ENCODE measurements at places on chromosomes 13 and 19.

- DNase-seq: no peak
Measured at GRCh38 chr13:95298971-95299621, 2.2 kb downstream of the ABCC4 start.

GRCh38 chr13:76038920-76039716, 403.0 kb downstream of the LMO7 start:
- peak; percentile 28 for DNase-seq

DNA sequence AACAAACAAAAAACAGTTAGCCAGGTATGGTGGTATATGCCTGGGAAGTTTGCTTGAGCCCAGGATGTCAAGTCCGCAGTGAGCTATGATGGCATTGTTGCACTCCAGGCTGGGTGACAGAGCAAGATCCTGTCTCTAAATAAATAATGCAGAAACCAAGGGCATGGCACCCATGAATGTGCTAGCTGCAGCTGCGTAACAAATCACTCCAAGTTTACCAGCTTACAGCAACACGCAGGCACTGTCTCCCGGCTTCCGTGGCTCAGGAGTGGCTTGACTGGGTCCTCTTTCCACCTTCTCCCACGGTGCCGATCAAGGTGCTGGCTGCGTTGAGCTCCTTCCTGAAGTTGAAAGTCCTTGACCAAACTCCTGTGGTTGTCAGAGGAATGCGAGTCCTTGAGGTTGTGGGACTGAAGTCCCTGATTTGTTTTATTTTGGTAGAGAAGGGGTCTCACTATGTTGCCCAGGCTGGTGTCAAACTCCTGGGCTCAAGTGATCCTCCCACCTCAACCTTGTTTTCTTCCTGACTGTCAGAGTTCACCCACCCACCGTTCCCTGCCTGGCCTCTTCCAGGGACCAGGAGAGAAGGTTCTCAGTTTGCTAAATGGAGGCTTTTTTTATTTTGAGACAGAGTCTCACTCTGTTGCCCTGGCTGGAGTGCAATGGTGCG, 13.2 kb upstream of the ONECUT3 start:
- DNase-seq: no peak

GRCh38 chr13:113561417-113562084, 23.0 kb upstream of the TFDP1 start:
- no peak for DNase-seq

- DNase-seq: no peak
Measured at GRCh38 chr19:4197228-4197624, 14.7 kb downstream of the ANKRD24 start.

DNA sequence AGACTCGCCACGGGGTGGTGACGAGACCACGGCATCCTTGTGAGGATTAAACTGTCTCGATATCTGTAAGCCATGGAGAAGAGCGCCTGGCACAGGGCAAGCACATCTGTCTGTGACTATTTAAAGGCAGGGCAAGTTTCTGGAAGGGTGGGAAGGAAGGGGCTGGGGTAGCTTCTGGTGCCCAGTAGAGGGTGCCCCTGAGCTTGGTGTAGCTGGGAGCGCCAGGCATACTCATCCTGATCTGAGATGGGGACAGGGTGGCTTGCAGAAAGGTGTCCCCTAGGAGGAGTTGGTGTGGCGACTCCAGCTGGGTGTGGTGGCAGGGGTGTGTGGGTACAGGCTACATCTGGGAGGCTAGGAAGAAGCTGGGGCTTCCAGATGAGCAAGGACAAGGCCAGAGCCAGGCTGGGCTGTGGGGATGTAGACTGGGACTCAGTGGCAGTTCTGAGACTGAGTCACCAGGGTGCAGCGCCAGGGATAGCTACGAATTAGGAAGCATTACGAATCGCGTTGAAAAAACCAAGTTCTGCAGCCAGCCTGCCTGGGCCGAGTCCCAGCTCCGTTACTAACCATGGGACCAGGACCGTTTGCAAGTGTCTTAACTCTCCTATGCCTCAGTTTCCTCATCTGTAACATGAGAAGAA, 23.1 kb upstream of the ASPDH start:
- DNase-seq: no peak

DNA sequence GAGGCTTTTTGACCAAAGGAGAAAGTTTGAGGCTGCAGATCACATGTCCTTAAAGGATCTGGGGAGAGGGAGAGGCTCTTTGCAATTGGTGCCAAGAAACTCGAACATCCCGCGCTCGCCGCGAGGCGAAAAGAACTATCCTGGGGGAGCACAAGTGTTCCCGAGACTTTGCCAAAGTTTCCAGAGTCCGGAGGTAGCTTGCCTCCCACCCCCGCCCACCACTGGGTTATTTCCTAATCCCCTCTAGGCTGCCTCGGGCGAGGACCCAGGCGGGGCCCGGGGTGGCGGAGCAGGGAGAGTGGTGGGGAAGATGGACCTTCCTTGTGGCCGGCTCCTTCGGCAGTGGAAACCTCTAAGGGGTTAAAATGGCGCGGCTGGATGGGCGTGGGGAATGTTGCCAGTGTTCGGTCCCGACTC, 114.5 kb downstream of the KCNRG start:
- peak; percentile 17 for DNase-seq

- DNase-seq: no peak
Measured at GRCh38 chr19:35084509-35084762, 31.2 kb upstream of the FXYD3 start.

- DNase-seq: no peak
Measured at GRCh38 chr19:58555369-58555885, 522 bp upstream of the CHMP2A start.

DNA sequence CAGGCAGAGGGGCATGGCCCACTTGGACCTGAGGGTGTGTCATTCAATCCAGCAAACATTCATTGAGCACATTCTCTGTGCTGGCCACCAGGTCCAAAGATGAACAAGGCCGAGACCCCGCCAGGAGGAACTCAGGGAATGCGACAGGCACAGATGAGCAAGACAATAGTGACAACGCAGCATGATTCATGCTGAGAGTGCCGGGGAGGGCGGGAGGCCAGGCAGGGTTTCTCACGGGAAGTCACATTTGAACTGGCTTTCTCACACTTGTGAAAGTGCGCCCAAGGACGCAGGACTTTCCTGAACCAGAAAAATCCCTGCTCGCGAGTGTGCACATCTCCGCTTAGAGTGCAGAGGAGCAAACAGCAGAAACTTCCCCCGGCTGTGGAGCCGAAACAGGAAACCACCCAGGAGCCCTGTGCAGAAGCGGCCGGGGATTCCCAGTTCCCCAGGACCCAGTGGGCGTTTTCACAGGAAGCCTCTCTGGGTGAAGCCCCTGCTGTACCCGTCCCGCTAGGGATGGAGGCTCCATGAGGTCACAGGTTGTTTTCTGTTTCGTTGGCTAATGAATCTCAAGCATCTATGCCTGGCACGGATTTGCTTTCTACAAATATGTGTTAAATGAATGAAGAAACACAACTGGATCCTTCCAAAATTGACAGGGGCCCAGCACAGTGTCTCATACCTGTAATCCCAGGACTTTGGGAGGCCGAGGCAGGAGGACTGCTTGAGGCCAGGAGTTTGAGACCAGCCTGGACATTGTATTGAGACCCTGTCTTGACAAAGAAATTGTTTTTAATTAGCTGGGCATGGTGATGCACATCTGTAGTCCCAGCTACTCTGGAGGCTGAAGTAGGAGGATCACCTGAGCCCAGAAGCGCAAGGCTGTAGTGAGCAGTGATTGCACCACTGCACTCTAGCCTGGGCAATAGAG, 68.4 kb upstream of the TM9SF2 start:
- no peak for DNase-seq

DNA sequence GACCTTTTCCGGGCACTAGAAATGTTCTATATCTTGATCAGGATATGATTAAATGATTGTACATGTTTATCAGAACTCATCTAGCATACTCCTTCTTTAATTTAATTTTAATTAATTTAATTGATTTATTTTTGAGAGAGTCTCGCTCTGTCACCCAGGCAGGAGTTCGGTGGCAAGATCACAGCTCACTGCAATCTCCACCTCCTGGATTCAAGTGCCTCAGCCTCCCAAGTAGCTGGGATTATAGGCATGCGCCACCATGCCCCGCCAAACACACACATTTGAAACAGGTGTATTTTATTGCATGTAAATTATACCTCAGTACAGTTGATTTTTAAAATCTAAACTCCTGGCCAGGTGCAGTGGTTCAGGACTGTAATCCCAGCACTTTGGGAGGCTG, 17.4 kb upstream of the BCL3 start:
- DNase-seq: peak; percentile 23

DNA sequence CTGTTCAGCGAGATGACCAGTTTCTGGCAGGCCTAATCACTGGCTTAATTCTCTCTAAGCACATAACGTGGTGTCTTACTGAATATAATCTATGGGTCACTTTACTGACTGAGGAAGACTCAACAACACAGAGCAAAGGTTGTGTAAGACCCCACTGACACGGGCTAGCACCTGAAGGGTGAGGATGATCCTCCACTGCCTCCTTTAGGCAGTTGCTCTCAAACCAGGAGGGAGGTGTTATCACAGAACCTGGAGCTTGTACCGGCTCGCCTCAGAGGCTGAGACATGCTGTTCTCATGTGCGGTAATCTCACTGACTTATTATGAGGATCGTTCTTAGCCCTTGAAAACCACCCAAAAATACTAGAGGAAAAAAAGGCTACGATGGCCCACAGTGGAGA, 28.3 kb downstream of the RCBTB2 start:
- DNase-seq: no peak

- peak; percentile 59 for DNase-seq
Measured at GRCh38 chr13:22081430-22081829, 410.6 kb downstream of the FGF9 start.

- DNase-seq: peak; percentile 92
Measured at GRCh38 chr19:17530586-17530985, 19.1 kb downstream of the PGLS start.

DNA sequence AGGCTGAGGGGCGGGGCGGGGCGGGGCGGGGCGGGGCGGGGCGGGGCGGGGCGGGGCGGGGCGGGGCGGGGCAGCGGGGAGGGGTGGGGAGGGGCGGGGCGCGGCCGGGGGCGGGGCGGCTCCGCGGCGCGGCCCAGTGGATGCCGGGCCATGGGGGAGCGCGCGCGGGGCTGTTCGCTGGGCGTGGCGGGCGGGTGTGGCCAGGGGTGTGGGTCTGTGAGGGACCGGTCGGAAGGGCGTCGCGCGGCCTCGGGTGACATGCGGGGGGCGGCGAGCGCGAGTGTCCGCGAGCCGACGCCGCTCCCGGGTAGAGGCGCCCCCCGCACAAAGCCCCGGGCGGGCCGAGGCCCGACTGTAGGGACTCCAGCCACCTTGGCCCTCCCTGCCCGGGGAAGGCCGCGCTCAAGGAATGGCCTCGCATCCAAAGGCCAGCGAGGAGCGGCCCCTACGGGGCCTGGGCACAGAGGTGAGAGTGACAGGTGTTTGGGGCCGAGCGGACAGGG, at the start of gene ZFP28:
TSS of gene ZFP28 (plus strand) at position 188 of the 503 bp plus-strand sequence. CDS start at position 259, 71 bp downstream.
- peak; percentile 83 for DNase-seq

DNA sequence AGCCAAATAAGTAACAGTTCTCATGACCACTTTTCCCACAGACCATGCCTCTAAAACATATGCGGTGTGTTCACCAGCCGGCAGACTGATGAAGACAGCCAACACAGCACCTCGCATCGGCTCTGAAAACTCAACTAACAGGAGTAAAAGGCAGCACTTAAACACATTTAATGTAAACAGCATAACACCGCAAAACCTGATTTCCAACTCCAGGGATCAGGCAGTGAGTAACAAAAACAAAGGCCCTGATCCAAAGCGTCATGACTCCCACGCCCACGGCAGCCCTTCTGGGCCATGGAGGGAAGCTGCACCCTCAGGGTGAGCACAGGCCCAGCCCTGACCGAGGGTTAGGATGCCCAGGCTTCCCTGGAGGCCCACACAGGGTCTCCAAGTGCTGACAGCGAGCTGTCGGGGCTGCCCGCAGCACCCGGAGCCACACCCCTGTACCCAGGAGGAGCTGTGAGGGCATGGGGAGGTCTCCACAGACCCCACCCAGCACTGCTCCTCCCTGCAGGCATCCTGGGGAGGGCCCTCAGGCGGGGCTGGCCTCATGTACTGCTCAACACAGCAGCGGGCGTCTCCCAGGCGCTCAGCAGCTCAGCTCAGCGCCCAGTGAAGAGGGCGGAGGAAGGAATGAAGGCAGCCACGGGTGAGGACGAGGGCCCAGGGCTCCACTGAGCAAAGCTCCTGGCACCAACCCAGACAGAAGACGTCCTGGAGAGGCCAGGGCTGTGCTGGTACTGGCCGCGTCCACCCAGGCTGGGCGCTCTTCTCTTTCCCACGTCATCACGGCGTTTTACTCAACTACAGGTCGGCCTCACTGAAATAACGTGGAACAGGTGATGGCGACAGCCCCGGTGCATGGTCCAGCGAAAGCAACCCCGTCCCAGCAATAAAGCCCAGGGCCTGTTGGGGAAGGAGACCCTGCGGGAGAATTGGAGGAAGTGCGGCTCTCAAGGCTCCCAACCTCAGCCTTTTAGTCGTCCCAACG, 53.7 kb downstream of the RASA3 start:
- peak; percentile 10 for DNase-seq

- no peak for DNase-seq
Measured at GRCh38 chr13:89181041-89181440, 1509.9 kb downstream of the SLITRK5 start.

GRCh38 chr13:110109910-110110309, 197.0 kb downstream of the COL4A1 start:
- no peak for DNase-seq

DNA sequence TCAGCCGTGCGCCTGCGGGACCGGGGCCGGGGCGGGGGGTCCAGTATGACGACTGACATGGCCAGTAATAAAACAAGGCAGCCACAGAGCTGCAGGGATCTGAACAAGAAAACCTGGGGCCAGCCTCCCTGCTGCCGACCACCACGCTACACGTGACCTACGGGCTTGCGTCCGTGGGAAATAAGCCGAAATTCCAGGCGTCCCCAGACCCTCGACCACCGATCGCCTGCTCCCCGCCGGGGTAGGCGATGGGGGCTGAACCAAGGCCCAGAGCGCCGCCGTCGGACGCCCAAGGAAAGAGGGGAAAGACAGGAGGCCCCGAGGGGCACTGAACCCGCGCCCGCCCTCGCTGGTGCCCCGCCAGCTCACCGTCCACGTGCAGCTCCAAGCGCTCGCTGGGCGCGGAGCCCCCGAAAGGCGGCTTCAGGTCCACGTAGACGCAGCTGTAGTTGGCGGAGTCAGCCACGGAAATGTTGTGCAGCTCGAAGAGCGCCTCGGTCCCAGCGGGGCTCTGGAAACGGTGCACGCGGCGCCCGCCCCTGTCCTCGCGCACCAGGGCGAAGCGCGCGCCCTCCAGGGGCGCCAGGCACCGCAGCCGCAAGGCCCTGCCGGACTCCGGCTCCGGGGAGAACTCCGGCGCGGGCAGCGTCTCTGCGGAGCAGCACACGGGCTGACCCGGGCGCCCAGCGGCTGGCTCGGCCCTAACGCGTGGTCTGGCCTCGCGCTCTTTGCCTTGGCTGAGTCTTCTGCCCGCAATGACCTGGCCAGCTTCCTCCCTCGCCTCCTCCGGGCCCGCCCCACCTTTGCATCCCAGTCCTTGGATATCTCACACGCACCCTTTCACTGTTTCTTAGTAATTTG, 3.1 kb downstream of the A1BG start:
- DNase-seq: peak; percentile 58

- DNase-seq: no peak
Measured at GRCh38 chr13:40254394-40254793, 412.0 kb downstream of the FOXO1 start.

DNA sequence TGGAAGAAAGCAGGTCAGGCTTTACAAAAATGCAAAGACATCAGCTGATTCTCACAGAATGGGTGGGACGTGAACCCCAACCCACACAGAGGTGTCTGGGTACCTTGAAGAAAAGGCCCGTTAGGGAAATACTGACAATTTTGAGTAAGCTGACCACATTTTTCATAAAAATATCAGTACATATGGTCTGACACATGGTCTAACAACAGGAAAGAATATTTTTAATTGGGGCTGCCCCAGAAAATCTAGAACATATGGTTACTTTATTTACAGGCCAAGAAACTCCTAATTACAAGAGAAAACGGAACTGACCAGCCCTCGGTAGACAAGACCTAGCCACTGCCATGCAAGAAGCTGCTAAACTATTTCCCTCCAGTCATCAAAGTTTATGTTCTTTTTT, 48.7 kb upstream of the ITM2B start:
- DNase-seq: no peak

Data from DMS53 (cell line).